Stimulated activated CD8-positive, alpha-beta memory T cell treated with anti-CD3 and anti-CD28 coated beads, Interleukin-7, amount 100 ng/mL, for 1 hour (primary cell): ENCODE measurements at places on chromosomes 7 and 10.

GRCh38 chr7:152513861-152514770, 78.3 kb upstream of the KMT2C start:
- DNase-seq = no peak

DNA sequence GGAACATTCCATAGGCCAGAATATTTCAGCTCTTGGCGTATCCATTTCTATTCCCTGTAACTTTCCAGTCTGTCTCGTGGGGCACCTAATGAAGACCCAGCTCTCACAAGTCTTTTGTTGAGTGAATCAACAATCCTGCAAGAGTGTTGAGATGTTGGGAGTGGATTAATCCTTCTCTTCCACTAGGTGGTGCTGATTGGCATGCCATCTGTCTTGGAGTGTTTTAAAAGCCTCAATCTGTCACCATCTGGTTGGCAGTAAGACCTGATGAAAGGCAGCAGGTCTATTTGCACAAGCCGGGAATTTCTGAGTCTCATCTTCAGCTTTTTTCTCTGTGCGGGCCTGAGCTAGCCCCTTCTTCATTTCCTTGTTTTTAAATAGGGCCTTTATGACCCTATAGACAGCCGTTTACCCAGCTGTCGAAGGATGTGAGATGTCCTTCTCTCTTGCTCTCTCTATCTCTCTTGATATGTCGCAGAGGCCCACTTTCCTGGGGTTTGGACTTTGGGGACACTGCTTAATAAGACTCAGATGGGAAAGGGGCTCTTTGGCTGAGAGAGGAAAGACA, 180.5 kb downstream of the ZNF365 start:
- no peak for DNase-seq

DNA sequence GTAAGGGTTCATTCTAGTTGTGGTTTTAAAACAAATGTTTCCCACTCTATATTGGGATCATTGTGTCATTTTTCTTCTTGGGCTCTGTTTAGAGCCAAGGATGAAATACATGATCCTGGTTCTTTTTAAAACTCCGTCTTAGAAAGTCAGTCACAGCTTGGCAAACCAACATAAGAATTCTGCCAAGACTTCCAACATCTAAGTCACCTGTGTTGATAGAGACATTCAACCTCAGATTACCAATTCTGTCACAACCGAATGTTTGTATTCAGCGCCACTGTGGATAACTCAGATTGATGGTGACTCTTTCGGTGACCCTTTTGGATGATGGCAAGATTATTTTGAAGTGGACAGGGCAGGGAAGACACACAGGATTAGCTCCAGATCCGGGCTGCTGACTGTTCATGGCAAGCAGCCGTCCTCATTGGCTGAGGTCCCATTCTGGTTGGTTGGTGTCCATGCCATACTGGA, 255.4 kb downstream of the ARHGAP21 start:
- DNase-seq = no peak

- DNase-seq = no peak
Observed at GRCh38 chr7:113487925-113488731, 369.8 kb upstream of the SMIM30 start.

DNA sequence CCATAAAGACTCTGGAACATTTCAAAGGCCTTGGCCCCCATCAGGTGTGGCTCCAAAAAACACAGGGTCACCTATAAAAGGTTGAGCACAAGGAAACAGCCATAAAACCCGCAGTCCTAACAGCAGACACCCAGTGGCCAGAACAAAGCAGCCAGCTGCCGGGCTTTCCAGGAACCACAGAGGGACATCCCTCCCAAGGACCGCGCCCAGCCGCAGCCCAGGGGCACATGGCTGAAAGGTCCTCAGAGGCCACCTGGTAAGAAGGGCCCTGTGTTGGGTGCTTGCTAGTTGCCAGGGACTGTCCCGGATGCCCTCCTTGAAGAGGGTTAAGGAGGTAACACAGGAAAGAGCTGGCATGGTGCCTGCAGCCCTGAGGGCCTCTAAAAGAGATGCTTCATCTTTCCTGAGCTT, 32.7 kb downstream of the KCNMA1 start:
- DNase-seq = no peak

DNA sequence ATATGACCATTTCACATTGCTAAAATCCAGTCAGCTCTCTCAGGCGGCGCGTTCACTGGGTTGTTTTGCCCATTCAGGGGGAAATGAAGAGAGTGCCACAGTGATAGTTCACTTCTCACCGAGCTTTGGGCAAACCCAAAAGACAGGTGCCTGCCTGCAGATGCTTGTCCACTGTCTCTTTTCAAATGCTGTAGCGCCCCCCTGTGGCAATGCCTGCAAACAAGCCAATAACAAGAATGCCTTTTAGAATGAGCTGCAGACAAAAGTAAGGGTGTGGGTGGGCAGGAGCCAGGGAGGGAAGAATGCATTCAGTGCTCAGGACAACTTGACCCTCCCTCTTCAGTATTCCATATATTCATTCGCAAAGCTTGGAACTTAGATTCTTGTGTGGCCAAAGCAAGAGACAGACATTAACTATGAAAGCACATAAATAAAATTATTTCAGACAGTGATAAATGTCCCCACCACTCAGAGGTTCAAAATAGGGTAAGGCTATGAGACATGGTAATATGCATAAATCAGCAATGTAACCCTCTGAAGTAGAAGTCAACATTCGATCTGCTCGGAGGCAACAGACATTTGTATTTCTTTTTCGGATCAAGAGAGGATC, 86.9 kb downstream of the JAZF1 start:
- DNase-seq = no peak

DNA sequence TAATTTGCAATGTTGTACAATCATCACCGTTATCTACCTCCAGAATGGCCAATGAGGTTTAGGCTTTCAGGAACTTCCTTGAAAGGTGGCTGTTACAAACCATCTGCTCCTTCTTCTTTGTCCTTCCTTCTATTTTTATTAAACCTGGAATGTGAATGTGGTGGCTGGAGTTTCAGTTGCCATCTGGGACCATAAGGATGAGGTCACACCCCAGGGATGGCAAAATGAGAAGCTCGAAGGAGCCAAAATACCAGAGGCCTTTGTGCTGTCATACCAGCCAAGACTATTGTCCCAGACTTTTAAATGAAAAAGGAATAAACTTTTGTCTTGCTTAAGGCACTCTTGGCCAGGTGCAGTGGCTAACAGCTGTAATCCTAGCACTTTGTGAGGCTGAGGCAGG, 30.9 kb upstream of the LMTK2 start:
- DNase-seq = no peak

- no peak for DNase-seq
Observed at GRCh38 chr10:124225029-124225466, 131.7 kb upstream of the CHST15 start.

DNA sequence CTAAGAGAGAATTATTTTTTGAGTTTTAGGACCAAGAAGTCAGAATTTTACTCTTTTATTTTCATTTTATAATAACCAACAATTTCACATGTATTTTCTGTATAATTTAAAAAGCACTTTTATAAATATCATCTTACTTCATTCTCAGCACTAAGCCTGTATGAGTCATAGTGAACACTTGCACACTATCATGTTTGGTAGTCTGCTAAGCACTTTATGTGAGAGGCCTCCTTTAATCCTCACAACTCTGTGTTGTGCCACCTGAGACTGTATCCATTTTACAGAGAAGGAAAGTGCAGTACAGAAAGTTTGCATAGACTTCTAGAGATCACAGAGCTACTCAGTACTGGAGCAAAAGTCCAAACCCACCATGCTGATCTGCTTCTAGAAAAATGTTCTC, 939.6 kb downstream of the NRG3 start:
- no peak for DNase-seq

DNA sequence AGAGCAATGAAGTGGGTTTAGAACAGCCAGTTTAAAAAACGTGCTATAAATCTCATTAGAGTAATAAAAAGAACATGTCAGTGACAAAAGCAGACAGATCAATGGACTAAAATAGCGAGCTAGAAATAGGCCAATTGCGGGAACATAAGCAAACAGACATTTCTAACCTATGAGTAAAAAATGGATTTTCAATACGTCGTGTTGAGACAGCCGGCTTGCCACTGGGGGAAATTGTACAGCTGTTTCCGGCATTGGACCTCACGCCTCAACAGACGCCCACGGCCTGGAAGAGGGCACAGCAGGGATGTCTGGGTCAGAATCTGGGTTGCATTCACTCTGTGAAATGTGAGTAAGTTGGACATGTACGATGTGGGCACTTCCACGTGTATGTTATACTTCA, 92.9 kb downstream of the SVOPL start:
- DNase-seq = no peak

DNA sequence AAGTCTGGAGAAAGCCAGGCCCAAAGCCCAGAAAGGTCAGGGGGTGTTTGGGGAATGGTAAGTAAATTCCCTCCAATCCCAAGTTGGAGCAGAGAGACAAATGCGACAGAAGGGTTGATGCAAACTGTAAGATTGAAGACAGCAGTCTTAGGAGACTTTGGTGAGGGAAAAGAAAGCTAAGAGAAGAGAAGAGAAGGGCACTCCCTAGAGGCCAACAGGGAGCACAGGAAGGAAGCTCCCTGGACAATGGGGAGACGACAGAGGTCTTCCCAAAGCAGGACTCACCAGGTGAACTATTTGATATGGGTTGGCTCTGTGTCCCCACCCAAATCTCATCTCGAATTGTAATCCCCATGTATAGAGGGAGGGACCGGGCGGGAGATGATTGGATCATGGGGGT, 151.5 kb downstream of the KIF20B start:
- no peak for DNase-seq

DNA sequence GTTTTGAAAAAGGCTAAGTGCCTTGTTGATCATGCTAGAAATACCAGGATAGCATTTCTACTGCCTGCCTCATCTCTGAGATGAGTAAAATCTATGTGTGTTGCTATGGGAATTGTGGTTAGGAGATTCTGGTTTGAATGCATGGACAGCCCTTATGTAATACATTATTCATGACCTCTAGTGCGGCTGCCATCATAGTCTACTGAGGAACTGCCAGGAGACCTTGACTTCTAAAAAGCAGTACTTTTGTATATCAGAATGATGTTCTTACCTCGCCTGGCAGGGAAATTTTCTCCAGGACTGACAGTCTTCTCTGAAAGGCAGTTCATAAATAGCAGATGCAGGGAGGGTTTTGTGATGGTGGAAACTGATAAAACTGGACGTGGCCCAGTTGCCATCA, 248.5 kb downstream of the NSUN6 start:
- DNase-seq = no peak

- no peak for DNase-seq
Observed at GRCh38 chr7:31123726-31124125, 71.6 kb downstream of the ADCYAP1R1 start.

- DNase-seq = no peak
Observed at GRCh38 chr7:111568870-111569462, 6.7 kb upstream of the IMMP2L start.

DNA sequence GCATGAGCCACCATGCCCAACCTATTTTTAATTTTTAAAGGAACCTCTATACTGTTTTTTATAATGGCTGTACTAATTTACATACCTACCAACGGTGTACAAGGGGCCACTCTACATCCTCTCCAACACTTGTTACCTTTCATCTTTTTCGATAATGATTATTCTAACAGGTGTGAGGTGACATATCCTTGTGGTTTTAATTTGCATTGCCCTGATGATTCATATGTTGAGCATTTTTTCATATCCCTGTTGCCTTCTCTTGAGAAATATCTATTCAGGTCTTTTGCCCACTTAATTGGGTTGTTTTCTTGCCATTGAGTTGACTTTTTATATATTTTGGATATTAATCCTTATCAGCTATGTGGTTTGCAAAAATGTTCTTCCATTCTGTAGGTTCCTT, 167.0 kb downstream of the CTTNBP2 start:
- DNase-seq = no peak

DNA sequence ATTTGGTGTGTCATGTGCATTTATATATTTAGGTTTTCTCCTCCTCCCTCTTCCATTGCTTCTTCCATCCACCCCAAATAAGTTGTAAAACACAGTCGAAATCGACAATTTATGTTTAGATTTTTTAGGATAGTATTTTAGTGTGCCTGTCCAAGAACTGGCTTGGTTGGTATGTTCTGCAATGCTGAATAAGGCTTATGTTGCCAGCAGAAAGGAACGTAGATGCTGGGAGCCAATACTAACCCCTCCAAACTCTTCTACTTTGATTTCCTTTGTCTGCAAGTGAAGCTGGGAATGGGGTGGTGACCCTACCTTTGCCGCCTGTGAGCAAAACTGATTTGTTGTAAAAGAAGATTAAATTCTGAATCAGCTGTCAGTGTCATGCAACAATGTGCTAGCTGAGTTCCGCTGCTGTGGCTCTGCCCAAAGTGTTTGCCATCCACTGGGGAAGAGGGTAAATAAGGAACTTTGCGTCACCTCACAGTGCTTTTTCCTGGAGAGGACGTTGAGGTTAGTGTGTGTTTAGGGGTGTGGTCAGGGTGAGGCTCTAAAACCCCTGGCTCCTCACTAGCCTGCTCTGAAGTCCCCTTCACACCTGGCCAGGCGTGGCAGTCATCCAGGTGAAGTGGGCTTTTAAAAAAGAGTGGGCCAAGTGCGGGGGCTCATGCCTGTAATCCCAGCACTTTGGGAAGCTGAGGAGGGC, 44.4 kb downstream of the TACC2 start:
- no peak for DNase-seq

GRCh38 chr10:13115832-13116803, 16.2 kb downstream of the OPTN start:
- no peak for DNase-seq

DNA sequence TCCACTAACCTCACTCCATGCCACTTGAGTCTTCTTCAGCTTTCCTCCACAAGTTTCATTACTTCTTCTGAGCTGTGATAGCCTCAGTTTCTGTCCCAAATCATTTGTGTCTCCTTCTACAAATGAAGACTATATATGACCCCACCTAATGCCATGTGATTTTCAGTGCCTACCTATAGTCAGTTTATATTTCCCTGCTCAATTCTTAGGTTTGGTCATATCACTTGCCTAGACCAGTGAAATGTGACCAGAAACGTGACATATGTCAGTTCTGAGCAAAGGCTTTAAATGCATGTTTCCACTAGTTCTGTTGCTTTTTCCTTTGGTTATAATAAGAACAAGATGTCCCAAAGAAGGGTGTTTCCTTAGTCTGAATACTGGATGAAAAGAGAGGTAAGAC, 24.6 kb upstream of the REEP3 start:
- no peak for DNase-seq

DNA sequence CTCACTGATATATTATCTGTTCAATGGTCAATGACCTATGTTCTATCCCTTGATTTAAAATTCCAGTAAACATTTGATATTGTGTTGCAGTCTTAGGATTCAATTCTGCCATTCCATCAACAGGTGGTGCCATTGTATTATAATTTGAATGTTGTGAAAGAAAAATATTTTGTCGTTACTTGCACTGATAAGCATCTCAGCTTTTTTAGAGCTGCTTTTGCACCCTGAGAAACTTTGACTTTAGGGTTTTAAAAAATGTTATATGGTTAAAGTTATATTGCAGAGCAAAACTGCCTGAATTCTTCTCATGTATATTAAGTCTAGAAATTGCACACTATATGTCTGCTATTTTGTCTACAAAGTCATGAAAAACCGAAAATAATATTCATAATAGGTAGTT, 18.8 kb upstream of the MINDY3 start:
- no peak for DNase-seq

- no peak for DNase-seq
Observed at GRCh38 chr10:43203448-43204041, 63.3 kb downstream of the RASGEF1A start.

- no peak for DNase-seq
Observed at GRCh38 chr7:128731184-128731583, 8.0 kb upstream of the CALU start.

- no peak for DNase-seq
Observed at GRCh38 chr10:127943336-127943910, 36.5 kb downstream of the PTPRE start.
